MV-4-11 (cell line): ENCODE measurements at places on chromosomes 5 and 9.

DNA sequence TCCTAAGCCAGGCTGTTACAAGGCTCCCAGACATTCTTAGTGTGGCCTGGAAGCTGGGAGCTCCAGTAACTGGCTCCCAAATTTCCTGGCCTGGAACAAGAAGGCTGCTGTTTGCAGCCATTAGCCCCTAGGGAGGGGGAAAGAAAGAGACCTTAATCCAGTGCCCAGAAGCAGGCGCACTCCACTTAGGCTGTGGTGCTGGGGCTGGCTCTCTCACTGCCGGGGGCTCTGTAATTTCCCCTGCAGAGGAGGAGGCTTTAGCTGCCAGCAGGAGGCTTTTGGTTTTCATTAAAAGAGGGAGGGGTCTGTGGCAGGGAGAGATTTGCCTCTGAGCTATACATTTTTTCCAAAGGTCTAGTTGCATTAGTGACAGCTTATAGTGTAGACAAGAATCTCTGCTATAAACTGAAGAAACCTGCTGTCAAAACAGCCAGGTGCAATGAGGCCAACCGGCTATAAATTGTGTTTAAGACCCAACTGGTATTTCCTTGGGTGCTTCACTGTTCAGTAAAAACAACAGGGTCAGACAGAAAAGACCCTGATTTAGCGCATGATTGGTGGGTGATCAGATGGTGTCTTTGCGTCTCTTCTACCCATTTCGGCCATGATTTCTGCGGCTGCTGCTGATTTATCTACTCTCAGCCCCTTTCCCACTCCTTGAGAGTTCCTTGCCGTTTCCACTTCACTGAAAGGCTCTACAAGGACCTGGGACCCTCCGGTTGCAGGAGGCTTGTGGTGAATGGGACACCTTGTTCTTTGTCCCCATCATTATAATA, 254.6 kb downstream of the AOPEP start:
- DNase-seq: no peak

- no peak for DNase-seq
Measured at GRCh38 chr5:90356622-90357021, 52.9 kb downstream of the CETN3 start.

- DNase-seq: no peak
Measured at GRCh38 chr5:173923218-173924095, 35.3 kb downstream of the CPEB4 start.

- DNase-seq: no peak
Measured at GRCh38 chr5:98651715-98652114, 121.7 kb upstream of the RGMB start.

GRCh38 chr5:65059681-65060598, 291.2 kb downstream of the CWC27 start:
- DNase-seq: no peak

DNA sequence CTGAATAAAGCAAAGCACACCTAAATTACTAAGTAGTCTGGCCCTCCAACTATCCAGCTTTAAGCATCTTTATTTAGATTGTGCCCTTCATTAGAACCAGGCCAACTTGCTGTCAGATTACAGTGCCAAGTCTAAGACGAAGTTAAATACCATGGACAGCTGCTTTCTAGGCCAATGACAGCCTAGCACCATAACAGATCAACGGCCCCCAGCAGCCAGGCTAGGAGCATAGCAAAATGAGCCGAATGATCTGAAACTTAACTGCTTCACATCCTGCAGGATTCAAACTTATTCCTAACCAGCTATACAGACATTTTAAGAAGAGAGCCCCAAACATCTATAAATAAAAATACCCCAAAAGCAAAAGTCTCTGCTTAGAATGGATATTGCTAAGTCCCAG, 6.8 kb downstream of the SLC24A2 start:
- DNase-seq: no peak

DNA sequence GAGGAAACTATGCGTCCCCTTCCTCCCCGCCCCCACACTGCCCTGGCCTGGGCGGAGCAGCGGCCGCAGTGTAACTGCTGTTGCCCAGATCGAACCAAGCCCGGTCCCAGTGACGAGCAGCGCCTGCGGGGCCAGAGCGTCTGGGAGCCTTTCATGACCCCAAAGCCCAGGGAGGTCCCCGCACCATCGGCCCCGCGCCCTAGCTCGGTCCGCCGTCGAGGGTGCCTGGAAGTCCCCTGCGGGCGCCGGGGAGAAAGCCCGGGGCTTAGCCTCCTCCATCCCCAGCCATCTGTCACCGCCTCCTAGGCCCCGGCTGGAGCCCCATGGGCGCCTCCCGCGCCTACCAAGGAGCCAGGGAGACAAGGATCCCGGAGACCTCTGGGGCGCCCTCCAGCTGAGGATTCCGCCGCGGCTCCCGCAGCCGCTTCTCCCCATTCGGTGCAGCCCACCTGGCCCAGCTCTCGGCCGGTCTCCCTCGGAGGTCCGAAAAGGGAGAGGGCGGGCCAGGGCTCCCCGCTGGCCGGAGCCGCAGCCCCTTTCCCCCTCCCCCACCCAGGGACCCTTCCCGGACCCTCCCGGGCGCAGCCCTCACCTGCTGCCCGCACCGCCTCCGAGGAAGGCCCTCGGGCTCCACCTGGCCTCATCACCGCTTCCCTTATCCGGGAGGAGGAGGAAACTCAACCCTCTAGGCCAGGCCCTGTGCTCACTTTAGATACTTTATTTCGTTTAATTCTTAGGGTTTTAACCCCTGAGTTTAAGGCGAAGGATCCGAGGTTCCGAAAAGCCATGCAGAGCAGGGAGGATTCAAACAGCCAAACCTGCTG, 45.6 kb downstream of the APTX start:
- no peak for DNase-seq

DNA sequence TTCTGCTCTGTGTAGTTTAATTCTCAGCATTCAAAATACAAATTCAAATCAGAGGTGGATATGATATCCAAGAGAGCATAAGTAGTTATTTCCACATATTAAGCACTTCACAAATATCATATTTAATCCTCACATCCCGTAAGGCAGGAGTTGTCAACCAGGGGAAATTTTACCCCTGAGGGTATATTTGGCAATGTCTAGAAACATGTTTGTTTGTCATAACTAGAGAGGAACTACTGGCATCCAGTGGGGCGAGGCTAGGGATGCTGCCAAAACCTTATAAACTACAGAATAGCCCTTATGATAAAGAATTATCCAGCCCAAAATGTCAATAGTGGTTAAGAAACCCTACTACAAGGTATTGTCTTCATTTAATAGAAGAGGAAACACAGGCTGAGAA, 619.4 kb downstream of the SLCO4C1 start:
- no peak for DNase-seq

DNA sequence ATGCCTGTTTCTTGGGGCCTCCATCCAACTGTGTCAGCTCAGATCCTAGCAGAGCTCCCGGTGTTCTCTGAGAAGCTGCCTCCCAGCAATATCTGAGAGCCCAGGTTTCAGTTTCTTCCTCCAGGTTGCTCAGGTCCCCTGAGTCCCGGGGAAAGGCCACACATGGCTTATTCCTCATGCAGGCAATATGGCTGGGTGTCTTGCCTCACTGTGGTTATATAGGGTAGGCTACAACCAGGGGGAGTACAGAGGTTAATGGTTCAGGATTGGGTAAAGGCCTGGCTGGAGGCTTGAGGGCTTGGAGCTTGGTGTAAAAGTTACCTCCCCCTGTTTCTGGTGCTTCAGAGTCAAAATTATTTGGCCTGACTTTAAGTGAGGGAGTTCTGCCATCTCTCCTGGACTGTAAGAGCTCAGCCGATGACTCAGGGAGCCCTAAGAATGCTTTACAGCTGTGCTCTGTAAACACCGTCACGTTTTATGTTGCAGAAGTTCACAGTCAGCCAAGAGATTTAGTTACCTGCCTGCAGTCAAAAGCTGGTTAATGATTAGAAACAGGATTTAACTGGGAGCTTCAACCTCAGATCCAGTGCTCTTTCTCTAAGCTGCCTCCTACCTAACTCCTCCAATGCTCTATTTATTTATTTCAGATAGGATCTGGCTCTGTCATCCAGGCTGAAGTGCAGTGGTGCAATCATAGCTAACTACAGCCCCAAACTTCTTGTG, 24.3 kb upstream of the UBAP2 start:
- DNase-seq: no peak

DNA sequence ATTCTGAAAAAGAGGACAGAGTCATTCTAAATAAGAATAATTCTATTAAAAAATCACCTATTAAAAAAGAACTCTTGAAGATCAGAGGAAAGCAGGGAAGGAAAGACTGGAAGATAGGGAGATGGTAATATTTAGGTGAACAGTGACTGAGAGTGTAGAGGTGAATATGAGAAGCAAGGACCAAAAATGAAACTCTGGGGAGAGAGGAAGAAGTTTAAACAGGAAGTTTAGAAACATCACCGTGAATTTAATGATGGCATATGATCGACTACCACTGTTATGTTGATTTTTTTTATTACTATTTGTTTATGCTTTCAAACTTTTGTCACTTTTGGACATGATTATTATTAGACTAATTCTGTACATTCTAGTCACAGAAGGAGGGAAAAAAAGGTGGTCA, 1.7 kb upstream of the SPINK6 start:
- no peak for DNase-seq

DNA sequence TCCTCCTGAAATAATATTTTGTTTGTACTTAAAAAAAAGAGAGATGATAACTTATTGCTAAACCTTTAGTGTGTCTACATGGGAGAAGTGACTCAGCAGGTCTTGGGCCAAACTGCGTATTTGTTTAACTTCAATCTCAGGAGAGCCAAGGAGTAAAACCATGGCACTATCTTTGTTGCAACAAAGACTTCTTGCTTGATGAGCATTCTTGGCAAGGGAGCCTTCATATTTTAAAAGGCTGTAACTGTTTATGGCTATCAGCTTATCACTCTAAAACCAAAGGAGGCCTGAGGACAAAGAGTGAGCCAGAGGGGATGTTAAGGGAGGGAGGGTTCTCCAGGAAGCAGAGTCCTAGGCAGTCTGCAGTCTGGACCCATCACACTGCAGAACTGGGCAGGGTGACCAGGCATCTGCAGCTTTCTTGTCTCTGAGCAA, 216.2 kb upstream of the S1PR3 start:
- peak; percentile 5 for DNase-seq

DNA sequence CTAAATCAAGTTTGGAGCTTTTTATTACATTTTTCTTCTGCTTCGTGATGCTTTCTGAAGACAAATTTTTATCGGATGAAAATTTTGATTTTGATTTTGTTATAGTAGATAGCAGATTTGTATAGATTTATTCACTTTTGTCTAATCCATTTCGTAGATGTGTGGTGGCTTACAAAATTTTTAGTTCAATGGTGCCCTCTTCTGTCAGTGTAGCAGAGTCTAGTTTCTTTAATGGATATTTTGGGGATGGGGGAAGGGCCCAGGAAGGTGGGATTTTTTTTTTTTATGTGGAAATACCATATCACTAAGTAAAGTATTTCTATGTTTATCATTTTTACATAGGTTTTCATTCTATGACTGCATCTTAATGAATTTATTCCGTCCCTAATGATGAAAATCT, 259.9 kb upstream of the TARS1 start:
- DNase-seq: no peak
